ENCODE measurements at places on chromosomes 1 and 21.

DNA sequence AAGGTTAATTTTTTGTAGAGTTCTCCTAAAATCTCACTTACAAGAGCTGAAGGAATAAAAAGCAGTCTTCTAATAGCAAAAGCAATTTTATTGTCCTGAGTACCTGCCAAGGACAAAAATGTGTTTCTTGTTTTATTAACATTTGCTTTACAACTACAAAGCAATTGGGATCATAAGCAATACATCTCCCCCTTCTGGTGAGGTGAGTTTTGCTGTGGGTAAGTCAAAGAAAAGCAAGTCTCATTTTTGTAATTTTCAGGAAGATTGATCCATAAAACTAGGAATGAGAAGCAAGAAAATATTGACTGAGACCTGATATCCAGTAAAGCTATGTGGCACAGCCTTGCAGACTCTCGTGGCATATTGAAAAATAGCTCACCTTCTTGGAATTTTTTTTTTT, 2162.7 kb downstream of the NCAM2 start:
- DNase-seq: no peak

- DNase-seq: no peak
These were observed 88.1 kb upstream of the WARS2 start for GRCh38 chr1:119228335-119229080.

DNA sequence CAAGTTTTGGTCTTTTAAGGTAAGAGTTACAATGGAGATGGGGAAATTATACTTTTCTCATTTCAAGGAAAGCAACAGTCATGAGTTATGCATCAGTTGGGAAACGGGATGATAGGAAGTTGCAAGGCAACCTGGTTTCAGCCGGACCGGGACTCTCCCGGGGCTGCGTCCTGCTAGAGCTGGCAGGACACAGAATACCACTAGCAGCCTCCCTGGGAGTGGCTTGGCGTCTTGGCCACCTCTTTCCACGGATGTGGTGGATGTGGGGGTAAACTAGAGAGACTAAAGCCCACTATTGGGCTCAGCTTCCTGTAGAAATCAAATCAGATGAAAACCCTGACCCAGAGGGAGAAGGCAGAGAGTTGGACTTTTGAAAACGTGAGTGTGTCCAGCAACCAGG, 71.9 kb downstream of the ADARB1 start:
- no peak for DNase-seq

GRCh38 chr1:117366177-117367045, 838 bp upstream of the MAN1A2 start:
- DNase-seq: peak; percentile 53

GRCh38 chr1:87942165-87942564, 613.5 kb downstream of the LMO4 start:
- DNase-seq: no peak

GRCh38 chr1:2408456-2408855, 3.9 kb downstream of the PEX10 start:
- DNase-seq: no peak

GRCh38 chr1:161719325-161719611, 2.1 kb upstream of the FCRLB start:
- DNase-seq: no peak

GRCh38 chr1:236122176-236122575, 20.2 kb upstream of the GPR137B start:
- DNase-seq: no peak

GRCh38 chr1:246063013-246063616, 444.0 kb downstream of the SMYD3 start:
- DNase-seq: no peak
